ENCODE measurements at places on chromosomes 2 and 18.

DNA sequence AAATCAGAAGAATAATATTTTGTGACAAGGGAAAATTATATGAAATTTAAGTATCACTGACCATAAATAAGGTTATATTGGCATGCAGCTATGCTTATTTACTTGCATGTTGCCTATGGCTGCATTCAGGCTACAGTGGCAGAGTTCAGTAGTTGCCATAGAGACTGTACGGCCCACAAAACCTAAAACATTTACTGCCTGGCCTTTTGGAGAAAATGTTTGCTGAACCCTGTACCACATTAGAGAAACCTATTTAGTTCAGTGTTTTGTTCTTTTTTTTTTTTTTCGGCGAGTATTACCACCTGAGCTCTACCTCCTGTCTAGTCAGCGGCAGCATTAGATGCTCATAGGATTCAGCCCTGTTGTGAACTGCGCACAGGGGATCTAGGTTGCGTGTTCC is 163.7 kb downstream of the MCFD2 start:
- no peak for DNase-seq

GRCh38 chr2:67216103-67216502 is 181.0 kb upstream of the ETAA1 start:
- no peak for DNase-seq

DNA sequence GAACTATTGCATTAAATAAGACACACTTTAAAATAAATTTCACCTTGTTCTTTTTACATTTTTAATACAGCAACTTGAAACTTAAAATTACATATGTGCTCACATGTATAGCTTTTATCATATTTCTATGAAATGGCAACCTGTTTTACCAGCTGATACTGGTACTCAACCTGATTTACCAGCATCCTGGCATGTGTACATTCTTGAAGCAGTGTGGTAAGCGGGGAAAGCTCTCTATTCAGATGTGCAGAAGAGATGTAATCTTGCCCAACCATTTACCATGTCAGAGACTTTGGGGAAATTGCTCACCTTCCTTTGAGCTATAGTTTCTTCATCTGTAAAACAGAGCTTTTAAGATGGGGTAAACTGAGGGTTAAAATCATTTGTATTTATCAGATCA is 133.2 kb downstream of the CCDC148 start:
- no peak for DNase-seq

DNA sequence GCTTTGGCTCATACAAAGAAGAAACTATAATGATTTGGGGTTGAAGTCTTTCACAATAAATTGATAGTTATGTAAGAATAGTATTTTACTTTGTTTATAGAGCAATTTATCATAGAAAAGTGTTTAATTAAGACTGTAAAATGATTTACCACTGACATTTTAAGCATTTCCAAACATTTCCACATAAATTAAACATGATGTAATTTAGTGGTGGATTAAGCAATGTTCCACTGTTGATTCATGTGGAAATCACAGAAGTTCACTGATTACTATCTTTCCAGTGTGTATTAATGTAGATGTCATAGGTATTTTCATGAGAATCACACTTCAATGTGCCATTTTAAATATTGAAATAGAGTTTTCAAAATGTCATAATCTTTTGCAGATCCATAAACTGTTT is 40.1 kb upstream of the GRB14 start:
- no peak for DNase-seq
